ENCODE measurements at places on chromosomes 7 and 10.

DNA sequence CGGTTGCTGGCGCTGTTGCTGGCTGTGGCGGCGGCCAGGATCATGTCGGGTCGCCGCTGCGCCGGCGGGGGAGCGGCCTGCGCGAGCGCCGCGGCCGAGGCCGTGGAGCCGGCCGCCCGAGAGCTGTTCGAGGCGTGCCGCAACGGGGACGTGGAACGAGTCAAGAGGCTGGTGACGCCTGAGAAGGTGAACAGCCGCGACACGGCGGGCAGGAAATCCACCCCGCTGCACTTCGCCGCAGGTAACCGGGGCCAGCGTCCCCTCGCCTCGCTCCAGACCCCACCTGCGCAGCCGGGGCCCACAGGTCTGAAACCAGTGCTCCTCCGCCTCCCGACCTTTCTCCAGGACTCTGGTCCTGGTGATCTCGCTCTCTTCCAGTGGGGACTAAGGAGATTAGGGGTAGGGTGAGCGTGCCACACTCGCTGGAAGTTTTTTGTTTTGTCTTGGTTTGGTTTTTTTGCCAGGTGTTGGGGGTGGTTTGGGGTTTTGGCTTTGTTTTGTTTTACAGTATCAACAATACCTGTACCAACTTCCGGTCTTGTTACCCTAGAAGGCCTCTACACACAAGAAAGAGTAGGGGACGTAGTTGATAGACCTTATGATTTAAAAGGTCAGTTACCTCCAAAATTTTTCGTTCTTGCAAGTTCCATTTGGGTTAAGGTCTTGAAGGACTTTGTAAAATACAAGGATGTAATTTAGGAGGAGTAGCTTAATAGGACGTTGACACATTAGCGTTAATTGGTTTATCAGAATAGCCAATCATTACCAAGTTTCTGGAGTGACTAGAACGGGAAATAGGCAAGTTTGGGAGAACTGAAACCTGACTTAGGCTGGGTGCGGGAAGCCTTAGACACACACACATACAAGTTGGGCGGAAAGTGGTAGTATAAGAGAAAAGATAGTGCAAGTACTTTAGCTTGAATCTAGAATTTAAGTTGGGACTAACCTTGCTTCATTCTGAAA, 704 bp downstream of the TNKS2 start:
- DNase-seq: peak; percentile 86

- no peak for DNase-seq
Observed at GRCh38 chr10:22054961-22055360, 51.4 kb upstream of the DNAJC1 start.

DNA sequence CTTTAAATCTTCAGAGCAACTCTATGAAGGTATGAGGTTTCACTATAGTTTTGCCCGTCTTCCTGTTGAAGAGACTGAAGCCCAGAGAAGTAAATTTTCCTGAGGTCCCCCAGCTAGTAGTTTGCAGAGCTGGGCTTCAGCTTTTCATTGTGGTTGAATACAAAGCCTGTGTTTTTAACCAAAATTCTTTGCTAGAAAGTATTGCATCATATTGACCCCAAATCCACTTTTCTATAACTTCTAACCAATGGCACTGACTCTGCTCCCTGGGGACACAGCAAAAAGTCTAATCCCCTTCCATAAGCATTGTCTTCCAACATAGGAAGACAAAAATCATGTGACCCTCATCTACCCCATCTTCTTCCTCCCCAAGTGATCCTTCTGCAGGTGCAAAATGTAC, 93.0 kb downstream of the KCNMA1 start:
- no peak for DNase-seq

DNA sequence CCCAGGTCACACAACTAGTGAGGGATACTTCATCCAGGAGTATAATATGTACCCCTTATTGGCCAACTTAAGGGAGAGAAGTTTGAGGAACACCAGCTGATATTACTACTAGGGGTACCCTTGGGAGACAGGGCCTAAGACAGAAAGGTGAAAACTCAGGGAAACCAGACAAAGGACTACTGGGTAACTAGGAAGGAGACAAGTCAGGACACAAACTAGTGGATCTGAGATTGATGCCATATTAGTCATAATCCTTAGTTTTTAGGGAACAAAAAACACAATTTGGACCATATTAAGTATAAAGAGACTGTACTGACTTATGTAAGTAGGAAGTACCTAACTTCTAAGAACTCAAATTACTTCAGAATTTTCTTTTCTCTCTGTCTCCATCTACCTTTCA, 79.3 kb upstream of the CCDC6 start:
- no peak for DNase-seq

DNA sequence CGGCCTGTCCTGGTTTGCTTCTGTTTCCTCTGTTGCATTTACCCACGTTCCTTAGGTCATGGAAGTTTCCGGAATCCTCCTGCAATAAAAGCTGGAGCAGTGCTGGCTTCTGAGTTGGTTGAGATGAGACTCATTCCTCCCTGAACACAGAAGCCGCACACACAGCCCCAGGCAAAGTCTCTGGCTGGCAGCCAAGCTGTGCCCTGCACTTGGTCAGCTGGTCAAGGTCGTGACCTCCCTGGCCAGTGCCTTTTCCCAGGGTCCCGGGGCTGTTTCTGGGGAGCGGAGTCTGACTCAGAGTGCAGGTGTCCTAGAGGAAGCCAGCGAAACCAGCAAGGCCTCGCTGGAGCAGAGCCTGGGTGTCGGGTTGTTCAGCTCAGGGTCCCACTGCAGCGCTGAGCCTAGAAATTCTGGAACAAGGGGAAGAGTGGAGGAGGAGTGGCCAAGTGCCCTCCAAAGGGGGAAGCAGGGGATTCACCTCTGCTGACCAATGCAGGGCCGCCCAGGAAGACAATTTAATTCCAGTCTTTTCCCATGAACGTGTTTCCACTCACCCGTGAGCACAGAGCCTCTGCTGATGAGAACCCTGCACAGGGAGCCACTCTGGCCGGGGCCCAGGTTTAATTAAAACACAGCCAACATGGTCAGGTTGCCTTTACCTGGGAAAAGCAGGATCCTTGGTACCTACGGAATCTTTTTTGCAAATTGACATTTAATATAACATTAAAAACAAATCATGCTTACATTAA, 245.5 kb upstream of the PPP2R2D start:
- no peak for DNase-seq

GRCh38 chr10:118276204-118276603, 65.9 kb downstream of the FAM204A start:
- DNase-seq: no peak

GRCh38 chr7:2566890-2567678, 8.3 kb downstream of the IQCE start:
- no peak for DNase-seq

DNA sequence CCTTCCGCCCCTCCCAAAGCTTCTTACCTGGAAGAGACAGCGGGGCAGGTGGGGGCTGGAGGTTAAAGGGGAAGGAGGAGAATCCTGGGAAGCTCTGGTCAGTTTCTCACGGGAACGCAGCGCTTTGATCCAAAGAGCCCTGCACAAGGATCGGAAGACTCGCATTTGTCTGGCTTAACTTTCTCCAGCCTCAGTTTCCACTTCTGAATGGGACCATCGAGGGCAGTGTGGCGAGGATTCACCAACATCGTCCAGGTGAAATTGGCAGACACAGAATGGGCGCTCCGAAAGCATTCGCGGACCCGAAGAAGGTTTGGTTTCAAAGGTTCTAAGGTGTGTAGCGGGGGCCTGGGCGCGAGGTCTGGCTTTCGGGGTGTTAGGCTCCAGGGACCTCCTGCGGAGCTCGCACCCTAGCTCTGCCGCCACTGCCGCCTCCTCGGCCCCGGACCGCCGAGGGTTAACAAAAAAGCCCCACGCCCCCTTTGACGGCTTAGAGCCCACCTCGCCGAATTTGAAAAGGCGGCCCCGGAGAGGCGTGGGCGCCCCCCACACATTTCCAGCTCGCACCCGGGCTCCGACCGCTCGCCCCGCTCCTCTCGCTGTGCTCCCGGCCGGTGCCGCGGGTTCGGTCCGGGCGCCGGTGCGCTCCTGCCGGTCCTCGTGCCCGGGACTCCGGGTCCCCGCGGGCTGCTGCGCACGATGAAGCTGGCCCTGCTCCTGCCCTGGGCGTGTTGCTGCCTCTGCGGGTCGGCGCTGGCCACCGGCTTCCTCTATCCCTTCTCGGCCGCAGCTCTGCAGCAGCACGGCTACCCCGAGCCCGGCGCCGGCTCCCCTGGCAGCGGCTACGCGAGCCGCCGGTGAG, at the start of gene COL26A1:
COL26A1 (plus strand) TSS at position 542 of the 862 bp plus-strand sequence; CDS start at position 700, 158 bp downstream.
- DNase-seq: peak; percentile 29

DNA sequence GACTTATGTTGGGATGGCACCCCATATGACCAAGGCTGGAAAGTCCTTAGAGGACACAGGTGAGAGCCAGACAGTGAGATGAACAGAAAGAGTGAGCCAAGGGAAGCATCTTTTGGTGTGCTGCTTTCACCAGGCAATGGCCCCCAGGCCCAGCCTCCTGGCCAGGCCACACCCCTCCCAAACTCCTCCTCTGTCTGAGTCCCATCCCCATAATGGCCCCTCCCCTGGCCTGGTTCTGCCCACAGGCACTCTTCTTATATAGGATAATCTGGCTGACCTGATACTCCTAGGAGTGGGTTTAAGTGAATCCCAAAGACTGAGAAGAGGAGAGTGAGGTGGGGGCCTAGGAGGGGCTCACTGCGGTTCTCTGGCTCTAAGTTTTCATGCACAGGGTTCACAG, 252.5 kb downstream of the RPS24 start:
- DNase-seq: no peak

- DNase-seq: no peak
Observed at GRCh38 chr10:17122726-17123661, 6.6 kb downstream of the CUBN start.

- no peak for DNase-seq
Observed at GRCh38 chr10:116000151-116000842, 272.7 kb downstream of the GFRA1 start.

- no peak for DNase-seq
Observed at GRCh38 chr7:37598824-37599223, 84.7 kb upstream of the GPR141 start.

Data from stimulated activated naive CD4-positive, alpha-beta T cell (primary cell).